Colonic mucosa (tissue), 4 donors: ENCODE measurements at places on chromosomes 16 and 17. TPM values are rescaled to one million over a fixed set of nuclear protein-coding genes. Genes with fewer than 3 reads are reported as not detected.

- no peak for DNase-seq
Observed at GRCh38 chr16:70421473-70422311, 17.2 kb downstream of the ST3GAL2 start.

DNA sequence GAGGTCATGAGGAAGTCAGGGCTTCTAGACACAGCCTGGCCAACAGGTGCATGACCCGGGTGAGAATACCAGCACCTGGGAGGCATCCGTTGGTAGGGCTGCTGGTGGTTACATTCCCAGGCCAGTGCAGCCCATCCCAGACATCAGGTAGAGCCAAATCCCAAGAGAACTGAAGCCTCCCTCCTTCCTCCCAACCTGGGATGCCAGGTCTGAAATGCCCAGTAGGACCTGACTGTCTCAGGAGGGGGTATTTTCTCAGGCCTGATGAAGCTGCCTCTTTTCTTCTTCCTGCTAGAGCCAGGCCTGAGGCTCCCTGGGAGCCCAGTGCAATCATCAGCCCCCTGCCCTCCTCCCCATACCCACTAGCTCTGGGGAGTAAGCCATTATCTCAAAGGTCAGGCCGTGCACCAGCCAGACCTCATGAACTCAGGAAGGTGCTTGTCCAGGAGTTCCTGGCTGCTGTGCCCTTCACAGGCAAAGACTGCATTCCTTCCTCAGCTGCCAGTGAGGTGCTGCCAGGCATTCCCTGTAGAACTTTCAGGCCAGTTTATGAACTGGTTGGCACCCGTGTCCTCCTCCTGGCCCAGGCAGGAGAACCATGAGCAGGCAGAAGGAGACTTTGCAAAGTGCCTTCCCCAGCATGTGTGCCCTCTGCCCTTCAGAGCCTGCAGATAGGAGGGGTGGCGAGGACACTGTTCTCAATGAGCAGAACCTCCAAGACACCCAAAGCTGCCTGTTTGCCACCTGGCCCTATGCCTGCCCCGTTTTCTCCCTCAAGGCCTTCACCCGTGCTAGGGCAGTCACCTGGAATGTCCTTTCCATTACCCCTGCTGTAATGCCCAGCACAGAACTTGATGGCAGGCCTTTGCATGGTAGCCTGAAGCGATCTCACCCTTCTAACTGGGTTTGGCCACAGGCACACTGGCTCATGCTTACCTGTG lies 7.6 kb downstream of the TBX2 start:
- DNase-seq, result no peak

The TBC1D3K gene
- total RNA-seq, result not detected

- no peak for DNase-seq
Observed at GRCh38 chr17:57595947-57596695, 149.0 kb downstream of the CCDC182 start.

DNA sequence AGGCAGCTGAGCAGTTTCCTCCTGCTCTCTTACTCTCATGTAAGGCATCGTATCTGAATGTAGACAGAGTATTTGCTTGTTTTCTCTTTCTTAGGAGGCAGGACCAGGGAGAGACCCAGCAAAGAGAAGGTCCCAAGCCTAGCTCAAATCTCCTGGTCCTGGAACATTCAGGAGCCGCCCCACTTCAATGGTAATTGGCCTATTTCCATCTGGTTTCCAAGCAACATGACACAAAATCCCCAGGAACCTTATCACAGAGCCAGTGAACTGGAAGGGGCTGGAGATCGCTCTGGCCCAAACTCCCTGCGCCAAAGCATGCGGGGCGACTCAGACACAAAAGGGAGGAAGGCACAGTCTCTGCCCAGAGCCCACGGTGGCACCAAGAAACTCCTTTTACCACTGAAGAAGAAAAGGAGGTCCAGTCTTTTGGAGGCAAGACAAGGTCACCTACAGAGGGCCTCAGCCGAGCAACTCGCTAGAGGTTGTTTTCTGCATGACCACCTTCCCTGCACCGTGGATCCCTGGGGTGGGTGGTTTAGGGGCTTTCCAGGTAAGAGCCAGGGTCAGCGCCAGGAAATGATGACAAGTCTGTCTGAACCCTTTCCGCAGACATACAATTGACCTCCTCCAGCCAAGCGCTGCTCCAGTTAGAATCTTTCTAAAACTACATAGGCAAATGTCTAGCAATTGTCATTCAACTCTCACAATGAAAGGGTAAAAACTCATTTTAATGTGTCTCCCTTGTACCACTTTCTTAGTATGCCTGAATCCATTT lies 394.7 kb downstream of the SOX9 start:
- DNase-seq, result no peak

- DNase-seq, result no peak
Observed at GRCh38 chr16:84514874-84515835, 10.7 kb upstream of the MEAK7 start.

DNA sequence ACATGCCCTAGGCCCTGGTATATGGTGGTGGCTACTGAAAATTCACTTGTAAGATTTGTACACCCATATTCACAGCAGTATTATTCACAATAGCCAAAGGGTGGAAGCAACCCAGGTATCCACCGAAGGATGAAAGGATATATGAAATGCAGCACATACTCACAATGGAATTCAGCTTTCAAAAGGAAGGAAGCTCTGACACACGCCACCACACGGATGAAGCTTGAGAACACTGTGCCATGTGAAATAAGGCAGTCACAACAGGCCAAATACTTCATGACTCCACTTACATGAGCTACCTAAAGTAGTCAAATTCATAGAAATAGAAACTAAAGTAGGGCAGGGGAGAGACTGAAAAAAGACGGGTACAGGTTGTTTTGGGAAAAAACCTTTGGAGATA lies 2.9 kb downstream of the XPO6 start:
- no peak for DNase-seq

DNA sequence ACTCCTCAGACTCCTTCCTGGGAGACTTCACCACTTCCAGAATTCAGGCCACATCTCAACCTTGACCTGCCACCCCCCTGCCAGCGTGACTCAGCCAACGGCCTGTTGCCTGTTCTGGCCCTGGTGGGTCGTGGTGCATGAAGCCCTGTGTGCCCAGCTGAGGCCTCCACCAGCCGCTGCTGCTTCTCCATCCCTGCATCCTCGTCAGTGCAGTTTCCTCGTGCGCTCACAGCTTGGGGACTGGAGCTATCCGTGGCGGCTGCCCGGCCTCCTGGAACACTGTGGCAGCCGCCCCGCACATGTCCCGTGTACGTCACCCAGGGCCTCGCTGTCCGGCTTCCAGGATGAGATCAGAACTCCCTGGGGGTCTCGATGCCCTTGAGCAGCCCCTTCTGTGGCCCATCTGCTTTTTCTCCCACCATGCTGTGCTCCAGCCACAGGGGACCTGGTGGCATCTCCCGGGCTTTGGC lies 8.0 kb upstream of the TEDC2 start:
- no peak for DNase-seq

DNA sequence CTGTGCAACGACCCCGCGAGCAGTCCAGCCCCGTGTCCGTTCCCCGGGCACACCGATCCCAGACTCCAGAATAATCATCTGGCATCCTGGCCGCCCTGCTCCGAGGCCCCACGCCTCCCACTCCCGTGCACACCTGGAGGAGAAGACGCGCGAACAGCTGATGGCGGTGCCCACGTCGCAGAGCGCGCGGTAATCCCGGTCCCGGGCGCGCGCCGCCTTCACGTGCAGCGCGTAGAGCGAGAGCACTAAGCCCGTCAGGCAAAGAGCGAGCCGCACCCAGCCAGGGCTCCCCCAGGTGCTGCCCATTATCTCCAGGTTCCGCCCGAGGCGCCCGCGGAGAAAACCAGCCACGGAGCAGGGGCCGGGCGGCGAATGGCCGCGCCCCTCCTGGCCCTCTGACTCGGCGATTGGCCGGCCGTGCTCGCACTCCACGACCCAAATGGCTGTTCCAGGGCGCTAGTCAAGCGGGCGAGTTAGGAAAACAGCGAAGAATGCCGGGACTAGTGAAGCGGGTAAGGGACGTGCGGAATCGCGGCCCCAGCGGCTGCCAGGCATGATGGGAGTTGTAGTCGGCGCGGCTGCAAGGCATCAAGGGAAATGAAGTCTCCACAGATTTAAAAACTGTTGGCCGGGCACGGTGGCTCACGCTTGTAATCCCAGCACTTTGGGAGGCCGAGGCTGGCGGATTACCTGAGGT lies at the start of gene VKORC1:
Gene VKORC1, minus strand, starts transcription at position 374 of the 697 bp plus-strand sequence. Its CDS starts 68 bp downstream, at position 306.
- peak; percentile 97 for DNase-seq

- DNase-seq, result no peak
Observed at GRCh38 chr17:82912484-82913089, 72.8 kb upstream of the ZNF750 start.

GRCh38 chr17:46977348-46977747 lies 1.7 kb downstream of the RPRML start:
- DNase-seq, result peak; percentile 31

DNA sequence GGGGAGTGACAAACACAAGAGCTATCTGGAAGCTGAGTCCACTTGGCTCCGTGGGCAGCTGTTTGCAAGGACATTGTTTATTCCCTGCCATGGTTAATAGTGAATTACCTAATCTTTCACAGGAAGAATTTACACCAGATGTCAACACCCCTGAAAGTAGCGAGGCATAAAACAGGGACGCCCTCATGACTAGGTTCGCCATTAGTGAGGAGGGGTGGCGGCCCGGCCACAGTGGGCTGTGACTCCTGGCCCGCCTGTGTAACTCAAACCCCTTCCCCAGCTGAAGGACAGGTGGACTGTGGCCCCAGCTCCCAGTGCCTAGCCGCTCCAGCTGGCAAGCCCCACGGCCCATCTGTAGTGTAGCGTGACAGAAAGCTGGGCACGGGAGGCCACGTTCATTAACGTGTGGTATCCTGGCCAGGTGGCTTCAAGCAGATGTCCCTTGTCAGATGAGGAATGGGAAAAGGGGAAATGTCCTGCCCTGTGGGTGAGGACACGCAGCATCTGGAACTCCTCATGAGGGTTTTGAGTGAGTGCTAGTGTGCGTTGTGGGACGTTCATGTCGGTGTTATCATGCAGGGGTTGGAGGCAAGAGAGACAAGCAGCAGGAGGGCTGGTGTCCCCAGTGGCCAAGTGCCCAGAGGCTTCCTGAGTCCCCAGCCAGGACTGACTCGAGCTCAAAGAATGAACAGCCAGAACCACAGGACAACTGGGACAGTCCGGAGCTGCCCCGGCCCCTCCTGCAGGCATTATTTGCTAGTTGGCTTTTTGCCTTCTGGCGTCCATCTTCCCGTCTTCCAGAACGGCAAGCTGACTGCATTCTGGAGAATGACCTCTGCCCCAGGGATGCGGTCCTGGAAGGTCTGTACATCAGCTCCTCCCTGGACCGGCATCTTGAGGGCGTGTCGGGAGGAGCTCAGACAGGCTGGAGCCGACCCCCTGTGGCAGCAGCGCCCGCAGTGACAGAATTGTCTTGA lies 19.2 kb downstream of the KDM8 start:
- DNase-seq, result no peak

DNA sequence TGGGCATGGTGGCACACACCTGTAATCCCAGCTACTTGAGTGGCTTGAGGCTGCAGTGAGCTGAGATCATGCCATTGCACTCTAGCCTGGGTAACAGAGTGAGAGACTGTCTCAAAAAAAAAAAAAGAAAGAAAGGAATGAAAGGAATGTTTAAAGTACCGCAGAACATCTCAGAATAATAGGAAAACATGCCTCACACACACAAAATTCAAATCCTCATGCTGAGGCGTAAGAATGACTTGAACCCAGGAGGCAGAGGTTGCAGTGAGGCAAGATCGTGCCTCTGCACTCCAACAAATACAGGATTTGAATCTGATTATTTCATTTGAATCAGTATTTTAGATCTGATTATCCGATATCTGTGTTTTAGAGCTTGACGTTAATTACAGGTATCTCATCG lies 21.3 kb upstream of the GAA start:
- DNase-seq, result no peak

The C16orf92 gene
- not detected for total RNA-seq

DNA sequence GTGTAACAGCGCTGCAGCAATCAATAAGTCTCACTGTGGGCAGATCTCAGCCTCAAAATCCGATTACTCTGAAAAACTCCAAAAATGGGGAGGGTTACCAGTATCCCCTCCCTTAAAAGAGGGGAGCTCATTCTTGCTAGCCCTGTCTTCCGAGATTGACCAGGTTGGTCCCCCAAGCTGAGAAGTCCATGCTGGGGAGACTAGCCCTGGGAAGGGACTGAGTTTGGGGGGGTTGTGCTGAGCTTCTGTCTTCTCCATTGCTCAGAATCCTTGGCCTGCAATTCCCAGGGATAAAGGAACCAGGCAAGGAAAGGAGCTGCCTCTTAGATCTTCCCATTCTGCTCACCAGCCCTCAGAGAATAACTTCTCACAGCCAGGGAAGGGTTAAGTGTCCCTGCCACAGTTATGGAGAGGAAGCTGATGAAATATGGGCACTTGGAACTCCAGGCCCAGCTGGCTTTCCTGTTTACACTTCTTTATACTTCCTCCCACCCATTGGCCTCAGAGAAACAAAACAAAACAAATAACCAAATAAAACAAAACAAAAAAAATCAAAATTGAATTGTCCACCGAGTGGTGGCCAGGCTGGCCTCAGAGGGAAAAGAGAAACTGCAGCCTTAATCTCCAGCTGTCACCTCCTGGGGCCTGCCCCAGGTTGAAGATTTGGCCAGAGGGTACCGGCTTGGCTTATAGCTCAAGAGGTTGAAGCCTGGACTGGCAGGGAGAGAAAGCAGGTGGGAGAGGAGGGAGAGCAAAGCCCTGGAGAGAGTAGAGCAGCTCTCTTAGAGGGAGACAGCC lies 2.6 kb downstream of the HOXB3 start:
- no peak for DNase-seq

DNA sequence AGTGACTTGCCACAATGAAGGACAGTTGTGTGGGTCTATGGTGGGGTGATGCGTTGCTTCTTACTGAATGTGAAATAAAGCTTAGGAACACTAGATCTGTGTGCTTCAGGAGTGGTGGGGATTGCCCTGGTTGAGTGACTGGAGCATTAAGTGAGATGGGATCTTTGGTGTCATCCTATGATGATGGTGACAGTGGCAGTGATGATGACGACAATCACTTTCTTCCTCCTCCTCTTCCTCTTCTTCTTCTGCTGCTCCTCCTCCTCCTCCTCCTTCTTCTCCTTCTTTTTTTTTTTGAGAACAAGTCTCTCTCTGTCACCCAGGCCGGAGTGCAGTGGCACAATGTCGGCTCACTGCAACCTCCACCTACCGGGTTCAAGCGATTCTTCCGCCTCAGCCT lies 396.8 kb downstream of the SEC14L1 start:
- no peak for DNase-seq

GRCh38 chr16:82643136-82643535 lies 16.4 kb downstream of the CDH13 start:
- DNase-seq, result no peak

DNA sequence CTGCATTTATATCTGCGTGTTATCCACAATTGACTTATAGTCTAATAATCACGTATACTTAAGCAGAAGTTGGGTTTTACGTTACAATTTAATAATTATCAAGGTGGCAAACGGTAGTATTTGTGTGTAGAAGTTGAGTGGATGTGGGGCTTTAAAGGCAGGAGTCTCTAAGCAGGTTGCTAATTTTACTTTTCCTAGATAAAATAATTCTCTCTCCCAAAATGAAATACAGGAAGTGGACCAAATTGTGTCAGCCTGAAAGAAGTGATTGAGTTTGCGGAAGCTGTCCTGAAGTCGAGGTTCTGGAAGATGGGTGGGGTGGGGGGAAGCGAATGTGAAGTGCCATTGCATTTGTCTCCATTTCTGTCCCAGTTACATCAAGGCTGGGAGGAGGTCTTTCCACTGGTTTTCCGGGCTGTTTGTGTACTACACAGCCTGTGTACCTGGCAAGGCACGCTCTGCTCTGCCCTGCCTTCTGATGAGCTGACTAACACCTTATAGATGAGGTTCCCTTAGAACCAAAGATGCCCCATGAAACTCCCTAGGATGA lies 385.1 kb downstream of the WWOX start:
- no peak for DNase-seq
